ENCODE measurements at places on chromosomes 11 and 22.

- DNase-seq: no peak
Measured at GRCh38 chr11:17898071-17898470, 114.8 kb downstream of the SERGEF start.

- no peak for DNase-seq
Measured at GRCh38 chr11:107590460-107591377, at the start of gene ELMOD1. TSS of gene ELMOD1 (plus strand) at chr11:107591147. CDS start at chr11:107618190, 27,043 bp downstream.

DNA sequence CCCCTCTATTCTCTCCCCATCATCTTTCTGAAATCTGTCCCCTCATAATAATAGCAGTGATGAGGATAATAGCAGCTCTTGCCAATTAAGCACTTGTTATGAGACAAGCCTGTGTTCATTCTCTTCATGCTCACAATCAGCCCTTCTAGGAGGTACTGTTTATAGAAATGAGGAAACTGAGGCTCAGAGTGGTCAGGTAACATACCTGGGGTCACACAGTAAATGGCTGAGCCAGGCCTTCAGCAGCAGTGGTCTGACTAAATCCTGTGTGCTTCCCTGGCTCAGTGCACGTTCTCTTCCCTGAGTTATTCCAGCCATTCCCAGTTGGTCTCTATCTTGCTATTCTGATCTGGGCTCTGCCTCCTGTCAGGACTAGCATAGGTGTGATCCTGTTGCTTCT is 3.8 kb upstream of the CNIH2 start:
- no peak for DNase-seq

DNA sequence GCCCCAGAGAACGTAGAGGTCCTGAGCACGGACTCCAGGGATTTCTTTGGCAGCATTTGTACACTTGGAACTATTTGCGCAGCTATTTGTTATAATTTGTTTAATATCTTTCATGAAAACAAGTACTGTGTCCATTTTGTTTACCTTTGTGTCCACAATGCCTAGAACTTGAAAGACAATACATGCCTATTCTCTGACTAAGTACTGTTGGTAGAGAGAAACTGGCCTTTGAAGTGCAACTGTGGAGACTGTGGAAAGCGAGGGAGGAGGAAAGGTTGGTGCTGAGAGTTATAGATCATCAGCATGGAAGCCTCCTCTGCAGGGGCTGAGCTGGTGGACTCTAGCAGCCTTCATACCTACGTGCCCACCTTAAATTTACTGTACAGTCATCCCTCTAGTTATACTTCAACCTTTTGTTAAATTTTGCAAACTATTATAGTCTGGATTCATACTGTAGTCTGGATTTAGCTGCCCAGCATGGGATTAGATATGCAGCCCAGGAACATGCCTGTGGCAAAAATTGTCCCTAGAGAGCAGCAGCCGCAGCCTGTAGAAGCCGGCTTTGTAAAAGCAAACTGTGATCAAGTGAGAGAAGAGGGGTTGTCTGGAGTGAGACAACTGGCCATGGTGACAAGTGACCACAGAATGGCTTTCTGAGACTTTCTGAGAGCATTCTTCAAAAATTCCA is 24.2 kb upstream of the YAP1 start:
- DNase-seq: no peak

GRCh38 chr11:131672191-131672590 is 301.8 kb downstream of the NTM start:
- DNase-seq: no peak

- no peak for DNase-seq
Measured at GRCh38 chr11:100876815-100877520, 189.9 kb downstream of the ARHGAP42 start.

DNA sequence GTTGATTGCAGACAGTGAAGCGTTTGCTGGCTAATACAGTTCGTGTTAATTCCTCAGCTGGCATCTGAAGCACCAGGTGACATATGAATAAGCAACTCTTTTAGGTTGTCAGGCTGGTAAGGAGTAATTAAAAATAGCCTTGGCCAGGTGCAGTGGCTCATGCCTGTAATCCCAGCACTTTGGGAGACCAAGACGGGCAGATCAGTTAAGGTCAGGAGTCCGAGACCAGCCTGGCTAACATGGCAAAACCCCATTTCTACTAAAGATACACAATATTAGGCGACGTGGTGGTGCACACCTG is 74.9 kb downstream of the CECR2 start:
- DNase-seq: no peak

- no peak for DNase-seq
Measured at GRCh38 chr11:82791779-82792178, 58.1 kb upstream of the FAM181B start.

- DNase-seq: no peak
Measured at GRCh38 chr22:22745225-22746060, 101.0 kb downstream of the GGTLC2 start.

- DNase-seq: no peak
Measured at GRCh38 chr11:116334596-116334995, 438.2 kb downstream of the BUD13 start.

- DNase-seq: no peak
Measured at GRCh38 chr11:8956860-8957259, 7.4 kb downstream of the TMEM9B start.

GRCh38 chr22:35352214-35353111 is 28.4 kb upstream of the HMOX1 start:
- DNase-seq: no peak

DNA sequence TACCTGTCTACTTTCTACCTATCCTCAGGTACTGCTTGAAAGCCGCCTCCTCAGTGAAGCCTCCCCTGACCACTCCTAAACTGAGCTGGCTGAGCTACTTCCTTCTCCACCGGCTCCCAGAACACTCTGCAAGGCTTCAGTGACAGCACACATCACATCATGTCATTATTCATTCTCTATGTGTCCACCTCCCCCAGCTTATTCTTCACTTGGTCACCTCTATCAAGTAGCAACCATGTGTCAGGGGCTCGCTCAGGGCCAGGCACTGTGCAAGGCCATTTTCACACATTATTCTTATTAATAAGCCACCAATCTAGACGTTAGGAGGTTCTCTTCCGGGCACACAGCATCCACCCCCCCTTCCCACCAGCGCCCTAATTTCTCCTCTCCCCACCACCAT is 3.7 kb upstream of the ELFN2 start:
- DNase-seq: no peak

DNA sequence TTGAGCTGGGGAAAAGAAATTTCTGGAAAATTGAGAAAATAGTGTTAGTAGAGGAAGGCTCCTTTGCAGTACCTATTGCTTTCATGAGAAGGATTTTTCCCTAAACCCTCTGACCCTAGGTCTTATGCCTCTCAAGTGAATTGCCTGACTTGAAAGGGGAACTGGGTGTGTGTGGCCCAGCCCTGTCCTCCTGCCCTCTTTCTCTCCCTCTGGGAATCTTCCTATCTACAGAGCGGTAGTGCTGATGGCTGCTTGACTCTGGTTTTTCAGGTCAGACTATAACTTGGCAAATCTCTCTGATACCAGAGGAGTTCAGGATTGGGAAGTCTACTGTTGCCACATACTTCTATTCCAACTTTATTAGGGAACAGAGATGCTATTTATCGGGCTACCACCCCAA is 19.2 kb downstream of the CAVIN3 start:
- DNase-seq: no peak

DNA sequence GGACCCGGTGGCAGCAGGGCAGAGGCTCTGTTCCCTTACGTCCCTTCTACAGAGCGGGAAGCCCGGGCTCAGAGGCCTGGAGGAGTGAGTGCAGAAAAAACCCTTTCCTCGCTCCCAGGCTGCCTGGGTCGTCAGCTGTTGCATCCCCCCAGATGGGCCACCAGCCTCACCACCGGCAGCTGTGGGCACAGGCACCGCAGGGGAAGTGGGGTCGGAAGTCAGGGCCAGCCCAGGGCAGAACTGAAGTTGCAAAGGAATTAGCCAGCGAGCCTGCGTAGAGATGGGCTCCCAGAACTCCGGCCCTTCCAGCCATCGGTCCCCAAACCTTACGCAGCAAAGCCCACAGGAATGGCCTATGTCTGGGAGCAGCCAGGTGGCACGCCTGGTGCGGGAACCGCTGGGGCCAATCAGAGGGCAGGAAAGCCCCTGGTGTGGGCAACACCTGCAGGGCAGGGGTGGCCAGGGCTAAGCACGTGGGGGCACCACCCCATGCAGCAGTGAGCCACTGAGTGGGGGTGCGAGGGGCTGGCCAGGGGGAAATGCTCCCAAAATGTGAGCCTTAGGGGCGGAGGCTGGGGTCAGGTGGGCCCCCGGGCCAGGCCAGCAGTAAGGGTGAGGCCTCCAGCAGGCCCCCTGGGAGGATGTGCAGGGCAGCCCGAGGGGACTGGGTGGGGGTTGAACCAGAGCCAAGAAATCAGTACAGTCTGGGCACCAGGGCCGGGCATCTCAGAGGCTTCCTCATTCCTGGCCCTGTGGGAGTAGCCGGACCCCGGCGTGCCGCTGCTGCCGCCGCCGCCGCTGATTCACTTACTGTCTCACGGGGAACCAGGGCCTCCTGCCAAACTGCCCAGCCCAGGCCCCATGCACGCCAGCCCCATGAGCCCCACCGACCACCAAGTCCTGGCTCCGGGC is 58.2 kb downstream of the WNT7B start:
- DNase-seq: peak; percentile 74

- no peak for DNase-seq
Measured at GRCh38 chr11:75265851-75266531, 25.4 kb downstream of the TPBGL start.

- peak; percentile 79 for DNase-seq
Measured at GRCh38 chr11:47924184-47924691, 56.1 kb upstream of the PTPRJ start.

DNA sequence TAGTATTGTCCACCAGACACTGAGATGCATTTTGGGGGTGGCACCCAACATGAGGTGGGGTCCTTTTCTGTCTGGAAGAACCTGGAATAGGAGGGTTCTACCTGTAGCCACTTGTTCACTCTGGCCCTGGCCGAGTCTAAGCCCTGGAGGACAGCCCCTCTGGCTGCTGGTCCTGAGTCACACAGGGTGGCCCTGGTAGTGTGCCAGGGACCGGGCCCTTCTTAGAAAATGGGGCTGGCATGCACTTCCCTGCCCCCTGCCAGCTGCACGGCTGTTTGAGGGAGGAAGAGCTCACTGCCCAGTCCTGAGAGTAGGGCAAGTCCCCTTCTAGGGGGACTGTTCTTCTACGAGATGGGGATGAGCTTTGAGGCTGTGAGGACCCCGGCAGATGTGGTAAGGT is 2.2 kb downstream of the PLCB3 start:
- no peak for DNase-seq

GRCh38 chr11:65850217-65851082 is 7.5 kb downstream of the CFL1 start:
- DNase-seq: no peak

- DNase-seq: no peak
Measured at GRCh38 chr11:32886180-32886579, 6.4 kb upstream of the QSER1 start.

- DNase-seq: no peak
Measured at GRCh38 chr11:71937826-71938225, 9.0 kb downstream of the RNF121 start.

DNA sequence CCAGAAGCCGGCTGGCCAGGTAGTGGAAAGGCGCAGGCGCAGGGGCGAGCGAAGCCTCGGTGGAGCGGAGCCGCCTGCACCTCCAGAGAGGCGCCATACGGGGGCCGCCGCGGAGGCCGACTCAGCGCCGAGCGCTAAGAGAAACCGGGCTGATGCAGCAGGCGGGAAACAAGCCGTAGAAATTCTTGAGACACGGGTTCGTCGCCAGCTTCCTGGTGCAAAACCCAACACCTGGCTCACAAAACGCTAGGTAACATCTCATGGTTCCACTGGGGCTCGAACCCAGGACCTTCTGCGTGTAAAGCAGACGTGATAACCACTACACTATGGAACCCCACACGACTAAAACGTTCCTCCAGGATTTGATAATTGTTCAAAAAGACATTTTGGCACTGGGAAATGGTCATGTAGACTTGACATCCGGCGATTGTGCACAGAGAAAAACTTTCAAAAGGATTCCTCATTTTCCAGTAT is 39.1 kb downstream of the OR4D9 start:
- peak; percentile 88 for DNase-seq

DNA sequence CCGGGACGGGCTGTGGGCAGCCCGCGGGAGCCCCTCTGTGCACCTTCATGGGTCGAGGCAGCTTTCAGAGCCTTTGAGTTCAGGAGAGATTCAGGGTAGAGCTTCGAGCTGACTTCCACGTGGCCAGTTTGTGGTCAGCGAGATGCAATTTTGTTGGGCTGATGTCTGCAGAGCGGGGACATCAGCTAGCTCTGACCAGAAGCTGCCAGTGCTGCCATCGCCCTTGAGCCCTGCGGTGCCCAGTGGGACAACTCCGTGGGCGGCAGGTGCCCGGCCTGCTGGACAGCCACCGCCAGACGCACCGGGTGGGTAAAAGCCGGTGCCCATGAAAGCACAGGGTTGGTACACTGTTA is 719 bp downstream of the TALDO1 start:
- no peak for DNase-seq

DNA sequence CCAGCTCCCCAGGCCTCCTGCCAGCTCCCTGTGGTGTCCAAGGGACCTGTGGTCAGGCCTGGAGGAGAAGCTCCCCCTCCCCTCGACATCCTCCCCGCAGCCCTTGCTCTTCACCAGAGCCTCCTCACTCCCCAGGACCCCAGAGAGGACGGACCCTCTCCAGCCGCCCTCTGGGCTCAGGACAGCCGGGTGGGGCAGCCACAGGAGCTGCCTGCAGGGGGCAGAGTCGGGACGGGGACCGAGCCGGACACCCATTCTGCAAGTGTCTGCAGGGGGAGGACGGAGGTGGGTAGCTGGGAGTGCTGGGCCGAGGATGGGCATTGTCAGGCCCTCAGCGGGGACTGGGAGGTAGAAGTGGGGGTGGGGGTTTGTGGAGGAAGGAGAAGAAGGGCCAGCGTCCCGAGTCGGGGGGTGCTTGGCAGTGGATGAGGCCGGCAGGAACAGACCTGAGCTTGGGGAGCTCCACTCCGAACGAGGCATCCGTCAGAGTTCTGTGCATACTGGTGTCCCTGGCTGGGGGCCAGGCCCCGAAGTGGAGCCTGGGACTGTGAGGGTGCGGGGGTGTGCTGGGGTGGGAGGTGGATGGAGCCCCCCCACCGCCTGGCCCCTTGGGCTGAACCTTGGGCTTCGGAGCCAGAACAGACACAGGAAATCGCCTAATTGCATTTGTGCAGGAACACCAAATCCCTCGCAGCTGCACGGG is 15.2 kb downstream of the PRR33 start:
- no peak for DNase-seq

GRCh38 chr11:7548659-7549274 is 35.0 kb downstream of the PPFIBP2 start:
- DNase-seq: no peak
